Stimulated activated CD4-positive, alpha-beta T cell treated with anti-CD3 and anti-CD28 coated beads, TNF-alpha, amount 100 ng/mL, for 1 hour (primary cell): ENCODE measurements at places on chromosomes 6 and 20.

DNA sequence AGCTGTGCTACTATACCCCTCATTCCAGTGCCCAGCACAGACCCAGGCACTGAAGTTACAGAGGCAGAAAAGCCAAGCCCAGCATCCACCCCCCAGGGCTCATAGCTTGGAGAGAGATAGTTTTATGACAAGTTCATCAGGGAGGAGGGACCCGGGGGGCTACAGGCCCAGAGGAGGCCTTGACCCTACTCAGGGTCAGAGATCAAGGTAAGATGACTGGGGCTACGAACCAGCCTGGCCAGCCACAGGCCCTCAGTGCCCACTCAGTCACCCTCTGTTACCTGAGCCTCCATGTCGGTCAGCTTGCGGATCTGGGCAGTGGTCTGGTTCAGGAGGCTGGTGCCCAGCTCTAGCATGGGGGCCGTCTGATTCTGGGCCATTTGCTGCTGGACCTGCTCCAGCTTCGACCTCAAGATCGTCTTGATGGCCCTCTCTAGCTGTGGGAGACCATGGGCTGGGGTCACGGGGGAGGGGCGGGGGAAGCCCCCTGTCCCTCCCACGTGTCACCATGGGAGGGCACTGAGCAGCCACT lies 26.1 kb downstream of the ANGPT4 start:
- DNase-seq = no peak

DNA sequence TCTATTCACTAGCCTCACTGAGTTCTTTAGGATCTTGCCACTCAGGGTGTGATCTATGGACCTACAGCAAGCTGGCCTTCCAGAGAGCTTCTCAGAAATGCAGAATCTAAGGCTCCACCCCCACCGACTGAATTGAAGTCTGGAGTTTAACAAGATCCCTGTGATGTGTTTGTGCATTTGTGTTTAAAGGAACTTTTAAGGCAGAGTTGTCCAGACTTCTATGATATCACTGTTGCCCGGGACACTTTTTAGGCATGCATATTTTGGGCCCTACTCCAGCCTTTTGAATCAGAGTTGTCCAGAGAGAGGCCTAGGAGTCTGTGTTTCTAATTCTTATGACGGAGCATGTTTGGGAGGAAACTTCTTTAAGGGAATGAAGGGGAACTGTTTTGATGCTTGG lies 232.3 kb downstream of the QKI start:
- no peak for DNase-seq

- DNase-seq = no peak
These were observed 2695.0 kb upstream of the DEFB115 start for GRCh38 chr20:28562510-28562898.

DNA sequence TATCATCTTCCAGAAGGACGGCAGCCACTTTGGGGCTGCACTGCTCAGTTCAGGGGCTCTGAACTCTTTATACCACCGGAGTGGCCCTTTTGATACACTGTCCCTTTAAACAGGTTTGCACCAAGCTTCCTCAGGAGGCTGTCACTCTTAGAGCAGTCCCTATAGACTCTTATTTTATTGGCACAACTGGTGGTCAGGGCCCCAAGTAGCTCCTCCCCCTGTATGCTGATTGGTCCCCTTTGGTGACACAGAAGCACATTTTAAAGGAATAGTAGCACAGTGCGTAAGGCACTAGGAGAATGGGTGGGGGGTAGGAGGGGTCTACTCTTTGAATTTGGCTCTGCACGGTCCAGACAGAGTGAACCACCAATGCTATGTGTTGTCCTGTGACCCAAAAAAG lies 122.6 kb upstream of the MLN start:
- no peak for DNase-seq

- DNase-seq = no peak
These were observed 29.9 kb downstream of the MRS2 start for GRCh38 chr6:24432611-24433010.

DNA sequence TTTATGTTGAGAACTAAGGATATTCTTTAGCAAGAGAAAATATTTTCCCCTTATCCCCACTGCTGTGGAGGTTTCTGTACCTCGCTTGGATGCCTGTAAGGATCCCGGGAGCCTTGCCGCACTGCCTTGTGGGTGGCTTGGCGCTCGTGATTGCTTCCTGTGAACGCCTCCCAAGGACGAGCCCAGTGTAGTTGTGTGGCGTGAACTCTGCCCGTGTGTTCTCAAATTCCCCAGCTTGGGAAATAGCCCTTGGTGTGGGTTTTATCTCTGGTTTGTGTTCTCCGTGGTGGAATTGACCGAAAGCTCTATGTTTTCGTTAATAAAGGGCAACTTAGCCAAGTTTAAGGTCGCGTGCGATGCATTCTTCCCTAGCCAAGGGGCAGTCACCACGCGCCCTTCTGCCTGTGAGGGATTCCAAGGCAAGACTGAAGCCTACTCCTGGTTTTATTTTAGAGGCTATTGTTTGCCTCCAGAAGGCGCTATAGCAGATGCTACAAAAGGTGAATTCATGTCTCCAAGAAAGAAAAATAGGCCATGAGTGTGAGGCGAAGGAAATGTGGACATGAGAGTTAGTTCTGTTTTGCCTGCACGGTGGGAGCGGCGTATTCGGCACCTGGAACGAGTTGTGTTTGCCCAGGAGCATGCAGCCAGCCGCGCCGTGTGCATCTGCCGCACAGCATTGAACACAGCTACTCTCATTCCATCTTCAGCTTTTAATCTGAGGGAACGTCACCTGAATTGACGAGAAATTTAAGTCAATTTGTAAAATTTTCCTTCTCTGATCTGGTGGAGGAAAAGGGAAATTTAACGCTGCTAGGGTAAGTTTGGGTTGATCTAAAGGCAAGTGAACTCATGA lies 40.3 kb upstream of the IRF4 start:
- no peak for DNase-seq

DNA sequence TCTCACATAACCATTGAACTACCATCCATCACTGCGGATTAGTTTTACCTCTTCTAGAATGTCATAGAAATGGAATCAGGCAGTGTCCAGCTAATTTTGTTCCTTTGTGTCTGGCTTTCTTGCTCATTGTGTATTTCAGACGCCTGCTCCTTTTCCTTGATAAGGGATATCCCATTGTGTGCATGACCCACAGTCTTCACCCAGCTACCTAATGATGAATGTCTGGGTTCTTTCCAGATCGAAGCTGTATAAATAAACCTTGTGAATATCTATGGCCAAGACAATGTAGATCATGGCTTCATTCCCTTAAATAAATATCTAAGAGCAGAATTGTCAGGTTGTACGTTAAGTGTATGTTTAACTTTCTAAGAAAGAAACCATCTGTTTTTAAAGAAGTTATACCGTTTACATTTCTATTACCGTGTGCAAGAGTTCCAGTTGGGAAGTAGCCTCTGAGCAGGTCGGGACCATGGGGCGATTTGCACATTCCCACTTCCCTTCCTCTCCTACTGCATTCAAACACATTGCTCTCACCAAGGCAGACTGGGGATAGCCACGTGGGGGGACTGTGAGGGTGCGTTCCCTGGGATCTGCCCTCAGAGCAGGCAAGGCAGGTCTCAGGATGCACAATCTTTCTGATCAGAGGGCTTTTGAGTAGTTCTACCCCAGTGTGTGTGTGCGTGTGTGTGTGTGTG lies 13.1 kb downstream of the CD93 start:
- no peak for DNase-seq

DNA sequence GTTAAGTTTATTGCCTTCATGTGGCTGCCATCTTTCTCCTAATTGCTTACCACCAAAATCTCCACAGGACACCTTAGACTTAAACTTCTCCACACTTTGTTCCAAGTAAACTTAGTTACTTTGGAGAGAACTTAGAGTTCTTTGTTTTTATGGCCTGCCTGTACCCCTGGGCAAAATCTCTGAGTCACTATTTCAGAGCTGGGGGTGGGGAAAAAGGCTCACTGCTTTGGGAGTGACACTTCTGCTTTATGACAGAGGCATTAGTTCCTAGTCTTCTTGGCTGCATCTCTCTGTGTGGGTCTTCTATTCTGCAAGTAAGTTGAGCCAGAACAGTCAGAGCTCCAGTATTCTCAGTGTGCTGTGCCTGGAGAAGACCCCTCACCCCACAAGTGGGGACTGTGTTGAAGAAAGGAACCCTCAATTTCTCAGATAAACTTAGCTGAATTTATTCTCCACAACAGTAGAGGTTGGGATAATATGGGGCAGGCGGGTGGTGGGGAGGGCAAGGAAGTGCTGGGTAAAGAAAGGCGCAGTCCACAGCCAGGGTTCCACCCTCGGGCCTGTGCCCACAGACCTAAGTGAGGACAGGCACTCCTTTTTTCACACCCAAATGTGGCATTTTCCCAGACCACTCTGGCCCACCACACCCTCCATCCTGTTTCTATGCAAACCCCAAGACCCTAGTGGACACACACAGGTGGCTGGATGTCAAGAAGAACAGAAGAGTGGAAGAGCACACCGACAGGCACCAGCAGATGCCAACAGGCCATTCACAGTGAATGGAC lies 636.6 kb upstream of the MAN1A1 start:
- DNase-seq = no peak

GRCh38 chr20:62574230-62574993 lies 67.9 kb upstream of the SLCO4A1 start:
- DNase-seq = no peak

GRCh38 chr20:37152284-37152683 lies 26.8 kb upstream of the RPN2 start:
- no peak for DNase-seq

DNA sequence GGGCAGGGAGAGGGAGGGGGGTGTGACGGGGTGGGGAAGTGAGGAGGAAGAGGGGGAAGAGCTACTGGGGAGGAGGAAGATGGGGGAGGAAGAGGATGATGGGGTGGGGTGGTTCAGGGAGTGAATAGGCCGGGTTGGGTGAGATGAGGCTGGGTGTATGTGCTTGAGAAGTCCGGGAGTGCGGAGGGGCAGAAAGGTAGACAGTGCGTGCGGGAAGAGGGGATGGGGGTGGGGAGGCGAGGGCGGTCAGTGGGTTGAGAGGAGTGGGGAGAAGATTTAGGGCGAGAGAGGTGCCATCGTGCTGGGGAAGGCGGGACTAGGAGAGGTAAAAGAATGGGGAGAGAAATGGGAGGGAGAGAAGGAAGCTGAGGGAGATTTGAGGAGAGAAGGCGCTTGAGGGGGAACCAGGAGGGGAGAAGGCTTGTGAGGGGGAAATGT lies 30.9 kb upstream of the NOTCH4 start:
- DNase-seq = no peak

DNA sequence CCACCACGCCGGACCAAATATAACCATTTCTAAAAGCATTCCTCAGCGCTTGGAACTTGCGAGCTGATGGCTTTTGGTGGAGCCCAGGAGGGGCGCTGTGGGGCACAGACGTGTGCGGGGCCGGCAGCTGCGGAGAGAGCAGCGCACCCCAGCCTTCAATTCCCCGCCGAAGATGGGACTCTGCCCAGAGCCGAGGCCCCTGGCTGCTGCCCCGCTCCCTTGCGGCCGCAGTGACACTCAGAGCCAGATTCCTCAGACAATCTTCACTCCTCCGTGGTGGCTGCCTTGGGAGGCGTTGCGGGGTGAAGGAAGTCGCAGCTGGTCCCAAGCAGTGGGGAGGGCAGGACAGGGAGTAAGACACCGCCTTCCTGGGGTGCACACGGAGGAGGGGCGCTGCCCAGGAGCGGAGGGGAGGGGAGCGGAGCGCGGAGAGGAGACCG lies 87.7 kb downstream of the TMEM242 start:
- no peak for DNase-seq

GRCh38 chr6:88840796-88841539 lies 122.5 kb downstream of the RNGTT start:
- DNase-seq = no peak
